Stimulated activated CD8-positive, alpha-beta memory T cell treated with anti-CD3 and anti-CD28 coated beads, Interleukin-2, amount 100 ng/mL, for 1 hour (primary cell): ENCODE measurements at places on chromosomes 2 and 18.

GRCh38 chr2:152676461-152676860 lies 40.8 kb downstream of the PRPF40A start:
- no peak for DNase-seq

GRCh38 chr18:3402982-3403451 lies 47.0 kb upstream of the TGIF1 start:
- no peak for DNase-seq

DNA sequence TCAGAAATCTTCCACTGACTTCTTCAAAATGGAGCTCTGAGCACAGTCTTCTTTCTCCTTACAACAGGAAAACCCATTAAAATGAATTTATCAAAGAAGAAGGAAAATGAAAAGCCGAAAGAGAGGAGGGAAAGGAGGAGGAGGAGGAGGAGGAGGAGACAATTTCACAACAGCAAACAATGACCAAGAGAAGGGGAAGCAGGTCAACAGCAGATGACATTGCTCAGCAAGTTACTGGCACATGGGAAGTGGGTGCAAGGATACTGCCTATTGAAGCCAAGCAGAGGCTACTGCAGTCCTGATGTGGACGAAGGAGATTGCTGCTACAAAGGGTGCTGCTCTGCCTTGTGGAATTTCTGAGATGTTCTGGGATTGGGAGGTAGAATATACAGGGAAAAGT lies 268.2 kb upstream of the FBXO11 start:
- DNase-seq: no peak

- DNase-seq: no peak
Measured at GRCh38 chr2:68108120-68108519, 45.3 kb upstream of the C1D start.

GRCh38 chr2:144130551-144130950 lies 389.4 kb downstream of the ZEB2 start:
- DNase-seq: no peak

DNA sequence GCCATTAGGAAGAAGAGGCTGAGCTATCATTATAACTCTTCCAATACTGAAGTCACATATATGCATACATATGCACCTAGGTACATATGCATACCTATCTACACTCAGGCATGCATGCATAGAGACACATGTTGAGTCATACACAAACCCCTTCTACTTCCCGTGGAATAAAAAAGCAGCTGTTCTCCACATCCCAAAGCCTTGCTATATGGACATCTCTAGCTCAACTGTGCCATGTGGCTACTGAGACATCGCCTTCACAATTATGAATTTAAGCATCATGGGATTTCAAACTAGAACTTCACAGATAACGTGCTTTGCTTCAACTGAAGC lies 120.5 kb downstream of the ANKRD44 start:
- no peak for DNase-seq

DNA sequence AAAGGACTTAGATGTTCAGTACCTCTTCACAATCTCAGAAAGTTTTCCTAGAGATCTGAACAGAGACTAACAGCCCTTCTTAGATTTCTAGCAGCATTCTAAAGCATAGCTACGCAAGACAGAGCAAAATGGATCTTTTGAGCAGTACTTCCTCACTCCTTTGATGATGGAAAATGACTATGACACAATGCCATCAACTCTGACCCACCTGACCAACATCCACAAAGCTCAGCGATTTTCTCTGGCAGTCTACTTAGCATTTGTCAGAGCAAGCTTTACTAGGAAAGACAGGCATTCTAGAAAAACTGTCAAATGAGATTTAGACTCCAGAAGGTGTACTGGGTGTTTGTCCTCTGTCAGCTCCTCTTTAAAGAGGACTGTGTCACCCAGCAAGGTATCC lies 180.9 kb upstream of the ACVR2A start:
- DNase-seq: no peak

DNA sequence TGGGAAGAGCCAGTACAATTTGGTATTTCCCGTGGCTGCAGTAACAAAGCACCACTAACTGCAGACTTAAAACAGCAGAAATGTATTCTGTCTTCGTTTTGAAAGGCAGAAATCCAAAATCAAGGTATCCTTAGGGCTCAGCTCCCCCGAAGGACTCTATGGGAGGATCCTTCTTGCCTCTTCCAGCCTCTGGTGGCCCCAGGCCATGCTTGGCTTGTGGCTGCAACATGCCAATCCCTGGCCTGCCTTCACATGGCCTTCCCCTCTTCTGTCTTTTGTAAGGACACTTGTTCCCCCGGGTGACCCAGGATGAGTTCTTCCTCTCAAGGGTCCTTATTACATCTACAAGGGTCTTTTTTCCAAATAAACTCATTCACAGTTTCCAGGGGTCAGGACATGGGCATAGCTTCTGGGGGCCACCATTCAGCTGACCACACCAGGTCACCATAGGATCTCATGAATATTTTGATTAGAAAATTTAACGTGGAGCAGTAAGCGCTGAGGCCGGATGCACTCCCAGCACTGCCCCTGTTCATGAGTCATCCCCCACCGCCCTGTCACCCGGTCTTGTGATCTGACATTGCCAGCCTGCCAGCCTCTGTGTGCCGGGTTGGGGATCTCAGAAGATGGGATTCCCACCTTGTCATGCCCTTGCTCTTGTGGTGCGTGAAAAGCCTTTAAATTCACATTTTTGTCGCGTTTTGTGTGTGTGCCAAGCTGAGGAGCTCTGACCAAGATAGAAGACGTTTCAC lies 61.2 kb upstream of the B3GNT7 start:
- DNase-seq: no peak
